Naive thymus-derived CD8-positive, alpha-beta T cell (primary cell): ENCODE measurements at places on chromosomes 2 and 18. TPM values are rescaled to one million over a fixed set of nuclear protein-coding genes. Genes with fewer than 3 reads are reported as not detected.

- peak overlapping the region; percentile 83 for H3K4me3 ChIP-seq
- H3K36me3 ChIP-seq, result no peaks in the 10 kb centered on the region
- H3K27ac ChIP-seq, result no peak overlapping the region
- DNase-seq, result no peak
- peaks cover 46% of the 10 kb centered on the region for H3K4me1 ChIP-seq
These were observed 791 bp upstream of the CYRIA start for GRCh38 chr2:16666449-16666801.

DNA sequence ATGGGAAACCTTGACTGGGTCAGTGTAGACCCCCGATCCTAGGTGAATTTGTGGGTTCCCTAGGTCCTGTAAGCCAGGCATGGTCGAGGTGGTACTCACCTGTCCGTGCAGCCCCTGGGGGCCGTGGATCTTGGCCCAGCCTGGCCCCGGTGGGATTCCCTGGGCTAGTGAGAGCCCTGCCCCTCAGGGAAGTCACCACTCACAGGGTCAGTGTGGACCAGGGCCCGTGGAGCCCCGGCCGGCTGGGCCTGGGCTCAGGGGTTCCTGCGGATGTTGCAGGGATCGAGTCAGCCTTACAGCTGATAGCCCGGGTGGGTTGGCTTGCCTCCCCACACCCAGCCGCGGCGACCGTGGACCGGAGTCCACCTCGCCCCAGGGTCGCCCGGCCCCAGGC is 528 bp downstream of the ATG9A start:
- H3K4me1 ChIP-seq, result peaks cover 68% of the 10 kb centered on the region
- peak overlapping the region; percentile 87 for H3K27ac ChIP-seq
- no peaks in the 10 kb centered on the region for H3K27me3 ChIP-seq

DNA sequence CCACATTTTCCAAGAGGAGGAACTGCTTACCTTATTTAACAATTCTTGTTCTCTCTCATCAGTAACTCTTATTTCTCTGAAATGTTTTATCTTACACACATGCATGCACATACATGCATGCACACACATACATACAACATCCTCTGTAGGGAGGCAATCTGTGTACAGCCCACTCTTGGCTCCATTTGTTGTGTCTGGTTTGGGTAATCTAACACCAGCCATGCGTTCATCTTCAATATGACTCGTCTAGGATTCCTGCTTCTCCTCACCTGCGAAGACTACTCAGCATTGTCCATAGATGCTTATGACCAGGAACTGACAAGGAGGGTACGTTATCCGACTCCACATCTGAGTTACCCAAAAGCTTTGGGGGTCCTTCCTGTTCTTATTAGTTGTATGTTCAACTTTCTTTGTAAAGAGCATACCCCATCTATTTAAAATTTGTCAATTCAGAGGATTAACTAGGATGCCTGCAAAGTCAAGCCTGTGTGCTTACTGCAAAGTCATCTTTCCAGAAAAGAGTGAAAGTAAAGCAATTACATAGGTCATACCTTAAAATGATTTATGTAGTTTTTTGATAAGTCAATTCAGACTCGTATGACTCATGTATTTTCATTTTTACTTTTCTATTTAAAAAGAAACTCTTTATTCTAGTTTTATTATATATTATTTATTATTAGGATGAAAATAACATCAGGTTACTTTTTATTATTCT is 18.2 kb downstream of the LYPD6B start:
- H3K27ac ChIP-seq, result no peak overlapping the region
- peaks cover 5% of the 10 kb centered on the region for H3K27me3 ChIP-seq
- H3K4me1 ChIP-seq, result no peaks in the 10 kb centered on the region
- no peaks in the 10 kb centered on the region for H3K36me3 ChIP-seq
- no peak overlapping the region for H3K4me3 ChIP-seq
- DNase-seq, result no peak

PPIG gene
- 82.7 TPM for total RNA-seq

DNA sequence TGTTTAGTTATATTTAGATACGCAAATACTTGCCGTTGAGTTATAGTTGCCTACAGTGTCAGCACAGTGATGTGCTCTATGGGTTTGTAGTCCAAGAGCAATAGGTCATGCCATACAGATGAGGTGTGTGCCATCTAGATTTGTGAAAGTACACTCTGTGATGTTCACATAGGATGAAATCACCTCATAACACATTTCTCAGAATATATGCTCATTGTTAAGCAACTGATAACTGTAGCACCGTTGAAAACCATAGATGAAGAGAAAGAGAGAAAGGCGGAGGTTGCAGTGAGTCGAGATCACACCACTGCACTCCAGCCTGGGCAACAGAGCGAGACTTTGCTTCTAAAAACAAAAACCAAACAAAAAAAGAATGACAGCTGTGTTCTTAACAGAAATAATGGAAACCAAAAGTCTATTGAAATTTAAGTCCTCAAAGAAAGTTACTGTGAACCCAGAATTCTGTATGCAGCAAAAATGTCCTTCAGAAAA is 9.5 kb downstream of the DGKD start:
- no peaks in the 10 kb centered on the region for H3K27me3 ChIP-seq
- no peak for DNase-seq
- peak overlapping the region; percentile 30 for H3K27ac ChIP-seq
- peaks cover 23% of the 10 kb centered on the region for H3K36me3 ChIP-seq

DNA sequence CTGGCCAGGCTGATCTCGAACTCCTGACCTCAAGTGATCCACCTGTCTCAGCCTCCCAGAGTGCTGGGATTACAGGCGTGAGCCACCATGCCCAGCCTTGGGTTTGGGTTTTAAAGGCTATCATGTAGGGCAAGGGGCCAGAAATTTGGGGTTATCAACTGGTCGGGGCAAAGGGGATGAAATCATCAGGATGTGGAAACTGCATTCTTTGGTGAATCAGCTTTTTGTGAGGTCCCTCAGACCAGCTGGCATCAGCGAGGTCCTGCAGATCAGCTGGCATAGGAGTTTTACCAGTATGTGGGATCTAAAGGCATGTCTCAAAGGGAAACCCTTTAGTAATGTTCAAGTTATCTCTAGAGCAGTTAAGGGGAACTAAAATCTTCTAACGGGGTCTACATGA is 6.4 kb upstream of the GEMIN6 start:
- peaks cover 2% of the 10 kb centered on the region for H3K4me1 ChIP-seq
- no peak for DNase-seq
- no peak overlapping the region for H3K27ac ChIP-seq
- peaks cover 10% of the 10 kb centered on the region for H3K27me3 ChIP-seq
- H3K36me3 ChIP-seq, result no peaks in the 10 kb centered on the region
- H3K4me3 ChIP-seq, result no peak overlapping the region

DNA sequence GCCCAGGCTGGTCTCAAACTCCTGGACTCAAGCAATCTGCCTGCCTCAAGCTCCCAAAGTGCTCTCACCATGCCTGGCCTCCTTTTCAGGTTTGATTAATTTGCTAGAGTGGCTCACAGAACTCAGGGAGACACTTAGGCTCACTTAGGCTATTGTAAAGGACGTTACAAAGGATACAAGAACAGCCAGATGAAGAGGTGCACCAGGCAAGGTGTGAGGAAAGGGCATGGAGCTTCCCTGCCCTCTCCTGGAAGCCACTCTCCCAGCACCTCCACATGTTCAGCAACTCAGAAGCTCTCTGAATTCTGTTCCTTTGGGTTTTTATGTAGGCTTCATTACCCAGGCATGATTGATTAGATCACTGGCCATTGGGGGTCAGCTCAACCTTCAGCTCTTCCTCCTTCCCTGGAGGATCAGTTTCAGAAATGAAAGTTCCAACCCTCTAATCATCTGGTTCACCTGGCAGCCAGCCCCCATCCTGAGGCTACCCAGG is 78.7 kb upstream of the RGPD5 start:
- H3K4me1 ChIP-seq, result no peaks in the 10 kb centered on the region
- no peak overlapping the region for H3K27ac ChIP-seq
- H3K27me3 ChIP-seq, result no peaks in the 10 kb centered on the region
- no peak for DNase-seq
- H3K36me3 ChIP-seq, result no peaks in the 10 kb centered on the region
